ENCODE measurements at places on chromosomes 5 and 9. TPM values are rescaled to one million over a fixed set of nuclear protein-coding genes. Genes with fewer than 3 reads are reported as not detected.

The BNC2 gene
- 2.5 TPM for total RNA-seq

The COL15A1 gene
- total RNA-seq = not detected

The RC3H2 gene
- total RNA-seq = 26.6 TPM

The PCDHGA1 gene
- total RNA-seq = not detected

The GPSM1 gene
- 6.9 TPM for total RNA-seq

The GCNT1 gene
- total RNA-seq = 3.3 TPM

Measured in hair follicular keratinocyte (primary cell).